Fibroblast of lung (primary cell): ENCODE measurements at places on chromosomes 12 and 14.

DNA sequence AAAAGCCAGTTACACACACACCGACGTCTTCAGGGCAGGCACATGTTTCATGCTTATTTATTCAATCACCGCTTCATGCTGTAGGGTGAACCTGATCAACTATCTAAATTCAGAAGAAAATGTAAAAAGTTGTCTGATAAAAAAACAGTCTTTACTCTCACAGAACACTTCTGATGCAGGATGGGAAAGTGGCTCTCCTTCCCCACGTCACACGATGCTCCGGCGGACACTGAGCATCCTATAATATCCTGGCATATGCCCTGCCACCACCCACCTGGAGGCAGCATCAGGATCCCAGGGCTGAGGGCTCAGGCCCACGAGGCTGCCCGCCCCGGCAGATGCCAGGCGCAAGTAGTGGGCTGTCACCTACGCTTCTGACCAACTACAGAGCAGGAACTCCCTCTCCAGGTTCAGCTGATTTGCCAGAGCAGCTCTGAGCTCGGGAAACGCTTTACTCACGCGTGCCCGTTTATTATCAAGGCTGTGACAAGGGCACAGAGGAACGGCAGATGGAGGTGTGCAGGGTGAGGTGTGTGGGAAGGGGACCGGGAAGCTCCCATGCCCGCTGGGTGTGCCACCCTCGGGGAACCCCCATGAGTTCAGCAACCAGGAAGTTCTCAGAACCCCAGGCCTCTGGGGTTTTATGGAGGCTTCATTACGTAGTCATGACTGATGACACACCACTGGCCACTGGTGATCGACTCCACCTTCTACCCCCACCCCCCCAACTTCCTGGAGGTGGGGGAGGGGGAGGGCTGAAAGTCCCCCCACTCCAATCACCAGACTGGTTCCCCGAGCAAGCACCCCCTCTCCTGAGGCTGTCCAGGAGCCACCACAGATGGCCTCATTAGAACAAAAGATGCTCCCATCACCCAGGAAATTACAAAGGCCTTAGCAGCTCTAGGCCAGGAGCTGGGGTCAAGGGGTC is 32.1 kb downstream of the SLC15A4 start:
- DNase-seq, result no peak

- no peak for DNase-seq
Observed at GRCh38 chr14:37588956-37589714, 5.9 kb downstream of the FOXA1 start.

- DNase-seq, result no peak
Observed at GRCh38 chr12:89047856-89048418, 304.4 kb downstream of the DUSP6 start.

- DNase-seq, result no peak
Observed at GRCh38 chr12:77835969-77836368, 5.3 kb downstream of the NAV3 start.

DNA sequence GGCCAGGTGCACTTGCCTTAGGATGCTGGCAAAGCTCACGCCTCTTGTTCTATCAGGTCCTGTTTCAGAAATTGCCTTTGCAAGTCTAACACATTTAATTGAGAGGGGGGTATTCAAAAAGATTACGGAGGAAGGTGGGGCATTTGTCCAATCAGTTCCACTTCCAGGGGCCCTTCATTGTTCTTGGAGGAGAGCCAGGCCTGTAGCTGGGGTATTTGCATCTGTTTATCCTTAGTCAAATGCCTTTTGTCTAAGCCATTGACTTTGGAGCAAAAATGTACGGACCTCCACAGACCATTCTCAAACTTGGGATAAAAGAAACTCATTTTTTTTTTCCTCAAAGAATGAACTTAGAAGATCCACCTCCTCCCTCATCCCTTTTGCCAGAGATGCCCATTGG is 582.0 kb downstream of the BCL11B start:
- DNase-seq, result no peak

DNA sequence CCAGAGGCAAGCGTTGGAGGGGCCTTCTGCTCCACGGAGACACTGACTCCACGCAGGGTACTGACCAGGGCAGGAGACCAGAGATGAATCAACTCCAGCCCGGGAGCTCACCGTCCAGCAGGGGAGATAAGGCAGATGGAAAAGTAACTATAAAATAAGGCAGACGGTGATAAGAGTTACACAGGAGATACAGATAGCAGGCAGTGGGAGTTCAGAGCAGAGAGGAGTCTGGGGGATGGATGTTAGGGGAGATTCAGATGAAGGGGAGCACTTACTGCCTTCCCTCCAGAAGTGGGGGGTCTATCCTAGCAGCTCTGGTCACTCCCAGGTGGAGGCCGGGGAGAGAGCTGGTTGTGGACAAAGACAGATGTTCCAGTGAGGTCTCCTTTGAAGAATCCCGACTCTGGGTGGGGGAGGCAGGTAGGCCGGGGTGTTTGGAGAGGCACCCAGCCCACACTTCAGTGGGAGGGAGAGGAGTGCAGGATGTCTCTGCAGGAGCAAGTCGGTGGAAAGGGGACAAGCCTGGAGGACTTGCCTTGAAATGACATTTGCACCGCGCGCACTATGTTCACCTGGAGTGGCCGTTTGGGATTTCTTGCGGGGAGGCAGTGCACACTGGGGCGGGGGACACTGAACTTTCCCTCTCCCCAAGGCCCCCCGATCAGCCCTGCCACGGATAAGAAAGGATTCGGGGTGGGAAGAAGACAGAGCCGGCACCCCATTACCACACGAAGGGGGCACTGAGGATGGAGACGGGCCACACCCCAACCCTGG is 1.2 kb downstream of the PITPNM2 start:
- DNase-seq, result no peak

- no peak for DNase-seq
Observed at GRCh38 chr12:68515793-68516192, 94.9 kb upstream of the RAP1B start.

DNA sequence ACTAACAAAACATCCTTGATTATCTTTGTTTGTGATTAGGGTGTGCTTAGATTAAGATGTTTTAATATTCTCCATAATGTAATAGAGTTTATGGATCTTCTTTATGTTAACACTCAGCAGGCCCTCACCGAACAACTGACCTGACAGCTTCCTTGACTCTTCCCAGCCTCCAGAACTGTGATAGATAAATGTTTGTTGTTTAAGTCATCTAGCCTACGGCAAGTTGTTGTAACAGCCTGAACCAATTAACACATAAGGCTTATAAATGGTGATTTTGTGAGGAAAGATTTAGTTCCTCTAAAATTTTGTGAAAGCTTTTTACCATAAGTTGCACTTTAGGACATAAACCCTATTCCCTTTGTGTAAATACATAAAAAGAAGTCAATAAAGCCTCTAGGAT is 156.5 kb upstream of the DCN start:
- DNase-seq, result no peak

GRCh38 chr12:100266585-100266834 is 369 bp downstream of the DEPDC4 start:
- DNase-seq, result no peak
